ENCODE measurements at places on chromosomes 5 and 9. TPM values are rescaled to one million over a fixed set of nuclear protein-coding genes. Genes with fewer than 3 reads are reported as not detected.

DNA sequence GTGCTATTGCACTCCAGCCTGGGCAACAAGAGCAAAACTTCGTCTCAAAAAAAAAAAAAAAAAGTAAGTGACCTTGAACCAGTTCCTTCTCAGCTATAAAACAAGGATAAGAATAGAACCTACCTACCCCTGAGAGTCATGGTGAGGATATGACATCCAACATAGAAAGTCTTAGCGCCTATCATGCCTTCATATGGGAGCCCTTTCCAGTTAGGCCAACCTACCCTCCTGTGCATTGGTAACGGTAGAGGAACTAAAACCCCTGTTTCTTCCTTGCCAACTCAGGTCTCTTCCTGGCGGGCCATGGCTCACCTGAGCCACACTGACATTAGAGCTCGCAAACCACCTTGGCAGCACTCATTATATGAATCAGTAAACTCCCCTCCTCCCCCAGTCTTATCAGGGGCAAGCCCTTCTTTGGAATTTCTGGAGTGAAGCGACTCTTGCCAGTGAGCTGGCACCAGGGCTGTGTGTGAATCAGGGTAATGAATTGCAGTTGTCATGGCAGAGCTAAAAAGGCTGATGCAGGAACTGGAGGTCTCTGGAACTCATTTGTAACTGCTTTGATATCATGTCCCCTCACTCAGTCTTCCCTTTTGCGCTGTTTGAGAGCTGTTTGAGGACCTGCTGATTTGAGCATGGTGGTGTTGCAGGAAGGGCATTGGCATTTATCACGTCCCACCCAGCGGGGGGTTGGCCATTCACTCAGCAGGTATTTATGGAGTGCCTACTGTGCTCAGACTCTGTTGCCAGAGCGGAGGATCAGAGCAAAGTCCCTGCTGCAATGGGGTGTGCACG lies 10.3 kb downstream of the WWC1 start:
- no peak overlapping the region for H3K4me3 ChIP-seq
- H3K36me3 ChIP-seq: no peaks in the 10 kb centered on the region
- no peaks in the 10 kb centered on the region for H3K27me3 ChIP-seq
- no peak overlapping the region for H3K27ac ChIP-seq
- no peak for DNase-seq

GRCh38 chr9:134328341-134328840 lies 2.1 kb downstream of the RXRA start:
- H3K36me3 ChIP-seq: no peaks in the 10 kb centered on the region
- peak overlapping the region; percentile 88 for H3K27ac ChIP-seq
- no peaks in the 10 kb centered on the region for H3K27me3 ChIP-seq

ADRB2 gene
- 7.7 TPM for total RNA-seq

RGS7BP gene
- total RNA-seq: 2.4 TPM

DNA sequence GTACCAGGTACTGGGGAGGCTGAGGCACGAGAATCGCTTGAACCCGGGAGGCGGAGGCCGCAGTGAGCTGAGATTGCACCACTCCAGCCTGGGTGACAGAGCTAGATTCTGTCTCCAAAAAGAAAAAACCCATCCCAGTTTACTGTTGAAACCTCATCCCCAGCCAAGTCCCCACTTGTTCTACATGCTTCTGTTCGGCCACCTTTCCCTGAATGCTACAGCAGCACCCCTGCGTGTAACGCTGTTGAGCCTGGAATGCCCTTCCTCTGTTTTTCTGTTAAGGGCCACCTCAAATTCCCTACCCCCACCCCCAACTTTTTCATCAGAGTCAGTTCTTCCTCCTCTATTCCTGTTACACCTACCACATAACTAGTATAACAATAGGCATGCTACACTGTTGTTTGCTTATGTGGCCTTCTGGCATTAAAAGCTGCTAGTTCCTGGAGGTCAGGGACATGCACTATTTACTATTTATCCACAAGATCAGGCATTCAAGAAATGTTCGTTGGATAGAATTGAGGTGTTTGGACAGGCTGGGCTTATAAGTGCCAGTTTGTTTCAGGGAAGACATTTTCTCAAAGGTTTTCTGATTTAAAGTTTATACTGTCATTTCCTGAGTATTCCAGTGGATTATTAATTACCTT lies 47.1 kb upstream of the C5orf47 start:
- no peaks in the 10 kb centered on the region for H3K4me1 ChIP-seq
- peaks cover 24% of the 10 kb centered on the region for H3K36me3 ChIP-seq
- no peak overlapping the region for H3K4me3 ChIP-seq
- H3K27me3 ChIP-seq: no peaks in the 10 kb centered on the region
- no peak for DNase-seq

DNA sequence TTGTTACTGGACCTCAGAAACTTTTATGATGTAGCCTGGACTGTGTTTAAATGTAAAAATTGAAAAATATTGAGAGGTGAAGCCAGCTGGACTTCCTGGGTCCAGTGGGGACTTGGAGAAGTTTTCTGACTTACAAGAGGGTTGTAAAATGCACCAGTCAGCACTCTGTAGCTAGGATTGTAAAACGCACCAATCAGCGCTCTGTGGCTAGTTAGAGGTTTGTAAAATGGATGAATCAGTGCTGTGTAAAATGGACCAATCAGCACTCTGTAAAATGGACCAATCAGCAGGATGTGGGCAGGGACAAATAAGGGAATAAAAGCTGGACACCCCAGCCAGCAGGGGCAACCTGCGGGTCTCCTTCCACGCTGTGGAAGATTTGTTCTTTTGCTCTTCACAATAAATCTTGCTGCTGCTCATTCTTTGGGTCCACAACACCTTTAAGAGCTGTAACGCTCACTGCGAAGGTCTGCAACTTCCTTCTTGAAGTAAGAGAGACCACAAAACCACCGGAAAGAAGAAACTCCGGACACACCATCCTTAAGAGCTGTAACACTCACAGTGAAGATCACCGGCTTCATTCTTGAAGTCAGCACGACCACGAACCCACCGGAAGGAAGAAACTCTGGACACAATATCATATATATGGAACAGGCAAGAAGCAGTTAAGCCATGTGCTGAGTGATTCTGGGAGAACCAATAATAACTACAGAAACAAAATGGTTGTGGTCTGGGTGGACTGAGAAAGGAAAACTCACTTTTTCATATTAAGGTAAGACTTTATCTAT lies 201.3 kb downstream of the GABRG2 start:
- no peak overlapping the region for H3K4me3 ChIP-seq
- no peak overlapping the region for H3K27ac ChIP-seq
- H3K4me1 ChIP-seq: no peaks in the 10 kb centered on the region
- no peak for DNase-seq
- H3K36me3 ChIP-seq: no peaks in the 10 kb centered on the region
- H3K27me3 ChIP-seq: no peaks in the 10 kb centered on the region

C5orf47 gene
- total RNA-seq: 0.12 TPM

DNA sequence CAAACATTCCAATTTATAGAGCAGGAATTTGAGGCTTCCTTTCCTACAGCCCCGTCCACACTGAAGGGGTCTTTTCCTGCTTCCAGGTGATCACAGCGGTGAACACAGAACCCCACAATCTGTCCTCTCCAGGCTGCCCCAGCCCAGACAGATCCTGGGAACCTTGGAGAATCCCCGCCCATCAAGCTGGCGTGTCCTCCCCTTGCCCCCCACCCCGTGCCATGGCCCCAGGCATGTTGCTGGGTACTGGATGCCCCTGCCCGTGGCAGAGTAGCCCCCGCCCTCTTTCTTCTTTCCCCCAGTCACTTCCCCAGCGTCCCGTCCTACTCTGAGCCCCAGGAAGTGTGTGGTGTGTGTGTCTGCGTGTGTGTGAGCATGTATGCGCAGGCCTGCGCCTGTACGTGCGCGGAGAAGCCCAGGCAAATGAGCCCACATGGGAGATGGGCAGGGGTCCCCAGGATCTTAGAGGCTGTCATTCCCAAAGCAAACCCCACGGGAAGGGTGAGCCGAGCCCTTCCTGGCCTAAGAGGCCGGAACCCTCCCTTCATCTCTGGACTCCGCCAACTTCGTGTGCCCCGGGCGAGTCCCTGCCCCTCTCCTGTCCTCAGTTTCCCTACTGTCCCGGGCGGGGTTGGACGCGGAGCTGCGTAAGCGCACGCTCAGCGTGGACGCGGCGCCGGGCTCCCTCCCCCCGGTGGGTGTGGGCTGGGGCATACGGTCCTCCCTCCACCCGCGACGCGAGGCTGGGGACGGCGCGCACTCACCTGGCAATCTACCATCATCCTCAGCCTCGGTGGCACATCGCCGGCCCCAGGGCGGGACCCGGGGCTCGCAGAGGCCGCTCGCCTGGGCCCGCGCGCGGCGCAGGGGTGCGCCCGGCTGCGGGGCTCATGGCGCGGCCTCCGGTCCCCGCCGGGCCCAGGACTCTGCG lies 15.2 kb downstream of the GBGT1 start:
- H3K27ac ChIP-seq: peak overlapping the region; percentile 89
- DNase-seq: no peak
- H3K4me3 ChIP-seq: peak overlapping the region; percentile 69
- no peaks in the 10 kb centered on the region for H3K27me3 ChIP-seq

- no peaks in the 10 kb centered on the region for H3K4me1 ChIP-seq
- H3K27me3 ChIP-seq: peaks cover 94% of the 10 kb centered on the region
- H3K36me3 ChIP-seq: no peaks in the 10 kb centered on the region
- no peak for DNase-seq
Observed at GRCh38 chr9:37028420-37029031, 5.5 kb downstream of the PAX5 start.

DNA sequence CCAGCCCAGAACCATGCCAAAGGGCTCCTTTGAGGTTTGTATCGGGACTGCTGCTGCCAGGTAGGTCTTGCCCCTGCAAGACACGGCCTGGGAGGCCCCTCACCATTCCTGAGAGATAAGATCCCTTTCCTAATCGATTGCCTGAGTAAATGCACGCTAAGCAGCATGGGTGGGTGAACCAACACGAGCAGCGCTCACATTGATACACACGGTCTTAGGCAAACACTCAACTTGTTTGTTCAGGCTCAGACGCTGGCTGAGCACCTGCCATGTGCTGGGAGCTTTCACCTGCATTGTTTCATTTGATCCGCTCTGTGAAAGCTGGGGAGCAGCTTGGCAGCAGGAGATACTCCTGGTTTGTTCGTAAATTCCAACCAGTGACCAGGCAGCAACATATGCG lies 76.9 kb upstream of the NEURL1B start:
- no peak overlapping the region for H3K27ac ChIP-seq
- no peaks in the 10 kb centered on the region for H3K27me3 ChIP-seq
- no peak overlapping the region for H3K4me3 ChIP-seq
- DNase-seq: no peak
- H3K36me3 ChIP-seq: no peaks in the 10 kb centered on the region

GRCh38 chr5:159034083-159034824 lies 65.5 kb downstream of the EBF1 start:
- H3K27me3 ChIP-seq: no peaks in the 10 kb centered on the region
- peak overlapping the region; percentile 60 for H3K27ac ChIP-seq
- H3K36me3 ChIP-seq: no peaks in the 10 kb centered on the region
- no peak for DNase-seq

RLN1 gene
- total RNA-seq: not detected

- H3K27me3 ChIP-seq: no peaks in the 10 kb centered on the region
- H3K27ac ChIP-seq: no peak overlapping the region
- no peaks in the 10 kb centered on the region for H3K4me1 ChIP-seq
Observed at GRCh38 chr5:7873216-7873615, 4.3 kb downstream of the MTRR start.

DNA sequence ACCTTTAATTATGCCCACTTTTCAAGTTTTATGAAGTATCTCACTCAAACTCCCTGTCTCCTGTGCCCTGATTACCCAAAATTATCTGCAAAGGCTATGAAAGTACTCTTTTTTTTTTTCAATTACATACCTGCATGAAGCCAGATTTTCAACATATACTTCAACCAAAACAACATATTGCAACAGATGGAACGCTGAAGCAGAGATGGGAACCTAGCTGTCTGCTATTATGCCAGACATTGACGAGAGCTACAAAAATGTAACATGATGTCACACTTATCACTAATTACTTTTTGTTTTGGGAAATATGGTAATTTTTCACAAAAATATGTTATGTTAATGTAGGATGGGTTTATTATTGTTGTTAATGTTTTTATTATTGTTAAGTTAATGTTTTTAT lies 86.5 kb upstream of the SLC1A3 start:
- H3K4me1 ChIP-seq: no peaks in the 10 kb centered on the region
- no peak overlapping the region for H3K4me3 ChIP-seq
- H3K27ac ChIP-seq: no peak overlapping the region
- no peak for DNase-seq

ARHGEF39 gene
- total RNA-seq: not detected

DNA sequence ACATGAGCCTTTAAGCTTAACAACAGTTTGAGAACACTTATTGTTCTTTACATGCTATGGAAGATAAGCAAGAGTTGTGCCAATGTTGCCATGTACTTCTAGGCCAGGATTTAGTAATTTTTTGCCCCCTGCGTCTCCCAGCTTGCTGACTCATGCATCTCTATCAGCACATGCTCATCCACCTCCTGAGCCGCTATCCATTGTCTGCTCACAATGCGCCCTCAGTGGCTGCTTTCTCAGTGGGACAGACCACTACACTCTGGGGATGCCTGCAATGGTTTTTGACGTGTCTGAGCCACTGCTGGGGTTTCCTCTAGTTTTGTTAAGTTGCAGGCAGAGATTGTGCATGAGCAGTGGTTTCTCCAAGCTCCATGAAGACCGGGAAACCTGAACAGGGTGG lies 50.9 kb upstream of the PHF2 start:
- H3K27ac ChIP-seq: no peak overlapping the region
- H3K27me3 ChIP-seq: no peaks in the 10 kb centered on the region
- H3K36me3 ChIP-seq: peaks cover 20% of the 10 kb centered on the region
- H3K4me1 ChIP-seq: peaks cover 24% of the 10 kb centered on the region
- no peak for DNase-seq
- no peak overlapping the region for H3K4me3 ChIP-seq

- peaks cover 32% of the 10 kb centered on the region for H3K4me1 ChIP-seq
- H3K27ac ChIP-seq: no peak overlapping the region
- no peak overlapping the region for H3K4me3 ChIP-seq
- DNase-seq: no peak
- no peaks in the 10 kb centered on the region for H3K27me3 ChIP-seq
Observed at GRCh38 chr5:112957036-112957808, 19.4 kb upstream of the DCP2 start.

- no peak overlapping the region for H3K4me3 ChIP-seq
- H3K27me3 ChIP-seq: no peaks in the 10 kb centered on the region
- no peak overlapping the region for H3K27ac ChIP-seq
- H3K4me1 ChIP-seq: no peaks in the 10 kb centered on the region
Observed at GRCh38 chr9:134486596-134486995, 155.0 kb upstream of the COL5A1 start.

GRCh38 chr5:159971038-159971437 lies 37.9 kb upstream of the TTC1 start:
- H3K4me3 ChIP-seq: no peak overlapping the region
- H3K4me1 ChIP-seq: no peaks in the 10 kb centered on the region
- DNase-seq: no peak
- no peaks in the 10 kb centered on the region for H3K36me3 ChIP-seq
- no peaks in the 10 kb centered on the region for H3K27me3 ChIP-seq

ZFP2 gene
- total RNA-seq: 2.0 TPM

GRCh38 chr9:98807070-98807813 lies at the start of gene GALNT12:
Gene GALNT12, plus strand, starts transcription at chr9:98807670. Its CDS starts 29 bp downstream, at chr9:98807699.
- no peak within 1 kb of the TSS for H3K27ac ChIP-seq
- no peaks in the 10 kb centered on the region for H3K27me3 ChIP-seq
- DNase-seq: no peak
